ENCODE measurements at places on chromosomes 4 and X.

GRCh38 chr4:8748236-8748575 is 123.4 kb downstream of the HMX1 start:
- no peak for DNase-seq

GRCh38 chr4:14752341-14753046 is 249.8 kb upstream of the CPEB2 start:
- DNase-seq, result no peak

GRCh38 chr4:76725039-76725438 is 172.9 kb downstream of the SOWAHB start:
- no peak for DNase-seq

DNA sequence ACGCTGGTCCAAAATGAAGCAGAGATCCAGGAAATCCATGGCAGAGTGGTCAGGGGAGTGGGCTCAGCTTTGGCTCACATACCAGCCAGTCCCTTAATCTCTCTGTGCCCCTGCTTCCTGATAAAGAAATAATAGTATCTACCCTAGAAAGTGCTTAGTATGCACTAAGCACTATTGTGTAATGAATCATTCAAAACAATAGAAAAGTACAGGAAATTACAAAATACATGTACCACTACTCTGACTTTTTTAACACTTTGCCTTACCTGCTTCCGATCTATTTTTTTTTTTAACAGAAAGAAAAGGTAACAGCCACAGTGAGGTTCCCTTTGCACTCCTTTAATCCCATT is 49.9 kb downstream of the TBC1D9 start:
- DNase-seq, result no peak

DNA sequence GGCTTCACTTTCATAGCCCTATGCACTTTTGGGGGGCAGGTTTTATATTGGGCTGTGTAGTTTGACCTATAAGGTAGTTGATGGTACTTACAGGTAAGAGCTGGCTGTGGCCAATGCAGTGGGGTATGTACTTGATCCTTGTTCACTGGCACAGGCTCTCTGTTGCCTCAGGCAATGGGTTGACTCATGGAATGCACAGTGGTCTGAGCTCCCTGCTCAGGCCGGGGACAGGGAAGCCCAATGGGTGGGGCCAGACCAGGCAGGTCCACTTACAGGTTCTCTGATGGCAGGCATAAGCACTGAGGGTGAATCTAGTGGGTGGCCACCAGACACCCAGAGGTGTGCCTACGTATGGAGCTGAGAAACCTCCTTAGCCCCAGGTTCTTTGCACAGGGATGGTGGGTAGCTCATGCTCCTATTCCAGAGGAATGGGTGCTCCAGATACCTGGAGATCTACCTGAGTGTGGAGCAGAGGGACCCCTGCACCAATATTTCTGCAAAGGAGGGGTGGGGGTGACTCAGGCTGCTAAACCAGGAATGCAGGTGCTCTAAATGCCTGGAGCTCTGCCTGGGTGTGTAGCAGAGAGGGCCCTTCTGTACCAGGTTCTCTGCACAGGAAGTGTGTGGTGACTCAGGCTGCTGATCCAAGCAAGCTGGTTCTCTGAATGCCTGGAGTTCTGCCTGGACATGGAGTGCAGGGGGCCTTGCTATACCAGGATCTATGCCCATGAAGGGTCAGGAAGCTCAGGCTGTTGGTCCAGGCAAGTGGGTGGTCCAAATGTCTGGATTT is 52.3 kb downstream of the IL1RAPL2 start:
- DNase-seq, result no peak

- no peak for DNase-seq
Observed at GRCh38 chr4:76198411-76199237, 15.0 kb downstream of the SCARB2 start.

GRCh38 chrX:16319929-16320328 is 152.6 kb downstream of the MAGEB17 start:
- DNase-seq, result no peak

- peak; percentile 3 for DNase-seq
Observed at GRCh38 chrX:37783305-37783704, 3.4 kb downstream of the CYBB start.

GRCh38 chrX:16186380-16187007 is 19.2 kb downstream of the MAGEB17 start:
- DNase-seq, result no peak

GRCh38 chr4:107098401-107098800 is 62.3 kb upstream of the DKK2 start:
- no peak for DNase-seq

DNA sequence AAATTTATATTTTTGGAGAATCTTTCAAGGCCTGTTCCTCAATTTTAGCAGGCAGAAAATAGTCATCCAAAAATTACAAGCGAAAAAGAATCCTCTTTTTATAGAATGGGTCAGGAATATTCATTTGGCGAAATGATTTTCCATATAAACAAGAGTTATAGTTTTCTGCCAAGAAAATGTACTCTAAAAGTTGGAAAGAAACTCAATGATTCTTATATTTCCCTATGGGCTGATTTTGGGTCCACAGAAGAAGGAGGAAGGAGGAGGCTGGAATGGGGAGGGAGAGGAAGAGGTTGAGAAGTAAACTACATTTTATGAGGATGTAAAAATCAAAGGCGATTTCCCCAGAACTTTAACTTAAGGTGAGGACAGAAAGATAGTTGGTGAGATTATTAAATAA is 159.3 kb downstream of the DCAF12L1 start:
- DNase-seq, result no peak

- no peak for DNase-seq
Observed at GRCh38 chr4:76898385-76898692, 395 bp upstream of the SOWAHB start.

- DNase-seq, result no peak
Observed at GRCh38 chr4:8687083-8687482, 94.5 kb downstream of the CPZ start.

DNA sequence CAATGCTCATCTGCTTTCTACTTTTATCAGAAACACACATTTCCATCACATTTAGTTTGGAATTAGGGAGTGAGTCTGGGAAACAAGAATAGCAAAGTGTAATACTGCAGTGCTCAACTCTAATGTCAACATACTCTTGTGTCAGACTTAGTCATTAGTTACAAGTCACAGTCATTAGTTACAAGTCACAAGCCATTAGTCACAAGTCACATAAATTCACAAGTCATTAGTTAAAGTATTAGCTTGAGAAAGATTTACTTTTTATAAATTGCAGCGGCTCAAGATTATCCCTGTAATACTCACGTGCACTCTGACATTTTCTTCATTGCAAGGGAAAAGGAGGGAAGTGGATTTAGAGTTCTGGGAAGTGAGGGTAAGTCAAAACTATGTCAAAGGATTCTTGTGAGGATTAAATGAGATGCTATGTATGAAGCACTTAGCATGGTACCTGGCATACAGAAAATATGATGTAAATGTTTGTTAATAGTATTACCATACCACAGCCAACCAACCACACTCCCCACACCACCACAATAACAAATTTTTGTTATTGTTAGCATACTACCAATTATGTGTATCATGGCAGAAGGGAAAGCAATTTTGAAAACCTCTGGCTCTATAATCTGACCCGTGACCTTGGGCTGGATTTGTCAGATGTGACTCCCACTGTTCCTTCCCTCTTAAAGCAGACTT is 116.6 kb downstream of the ARHGAP24 start:
- no peak for DNase-seq

DNA sequence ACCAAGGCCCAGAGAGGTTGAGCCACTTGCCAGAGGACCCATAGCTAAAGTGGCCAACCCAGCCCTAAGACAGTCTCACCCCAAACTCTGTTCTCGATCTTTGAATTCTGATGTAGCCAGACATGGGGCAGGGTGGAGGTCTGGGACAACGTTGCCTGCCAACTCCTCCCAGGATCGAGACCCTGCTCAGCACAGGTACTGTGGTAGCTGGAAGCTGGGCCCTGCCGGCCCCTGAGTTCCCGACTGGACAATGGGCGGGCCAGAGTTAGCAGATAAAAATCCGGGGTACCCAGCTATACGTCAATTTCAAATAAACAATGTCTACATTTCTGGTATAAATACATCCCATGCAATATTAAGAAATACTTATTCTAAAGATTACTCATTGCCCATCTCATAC is 35.3 kb downstream of the ADRA2C start:
- no peak for DNase-seq

DNA sequence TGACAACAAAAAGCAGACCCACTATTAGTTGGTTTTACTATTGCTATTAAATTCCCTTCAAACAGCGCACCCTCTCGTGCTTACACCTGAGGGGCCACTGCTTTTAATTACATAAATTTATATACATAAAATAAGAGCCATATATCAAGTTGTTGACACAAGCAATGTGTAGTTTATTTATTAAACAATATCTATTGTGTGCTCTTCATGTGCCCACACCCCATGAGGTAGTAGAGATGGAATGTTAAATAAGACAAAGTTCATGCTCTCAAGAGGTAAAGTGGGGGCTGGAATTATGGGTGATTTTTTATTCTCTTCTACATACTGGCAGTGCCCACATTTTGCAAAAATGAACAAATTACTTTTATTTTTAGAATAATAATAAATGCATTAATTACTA is 47.3 kb downstream of the KCNIP4 start:
- no peak for DNase-seq

DNA sequence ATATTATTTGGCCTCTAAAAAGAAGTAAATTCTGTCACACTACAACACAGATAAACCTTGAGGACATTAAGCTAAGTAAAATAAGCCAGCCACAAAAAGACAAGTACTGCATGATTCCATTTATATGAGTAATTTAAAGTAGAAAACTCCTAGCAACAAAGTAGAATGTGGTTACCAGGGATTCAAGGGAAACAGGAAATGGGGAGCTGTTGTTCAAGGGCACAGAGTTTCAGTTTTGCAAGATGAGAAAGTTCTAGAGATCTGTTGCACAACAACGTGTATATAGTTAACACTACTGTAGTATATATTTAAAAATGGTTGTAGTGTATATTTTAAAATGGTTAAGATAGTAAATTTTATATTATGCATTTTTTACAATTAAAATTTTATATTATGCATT is 25.4 kb downstream of the SEC31A start:
- DNase-seq, result peak; percentile 68

GRCh38 chrX:68284281-68284904 is 148.9 kb downstream of the OPHN1 start:
- no peak for DNase-seq

DNA sequence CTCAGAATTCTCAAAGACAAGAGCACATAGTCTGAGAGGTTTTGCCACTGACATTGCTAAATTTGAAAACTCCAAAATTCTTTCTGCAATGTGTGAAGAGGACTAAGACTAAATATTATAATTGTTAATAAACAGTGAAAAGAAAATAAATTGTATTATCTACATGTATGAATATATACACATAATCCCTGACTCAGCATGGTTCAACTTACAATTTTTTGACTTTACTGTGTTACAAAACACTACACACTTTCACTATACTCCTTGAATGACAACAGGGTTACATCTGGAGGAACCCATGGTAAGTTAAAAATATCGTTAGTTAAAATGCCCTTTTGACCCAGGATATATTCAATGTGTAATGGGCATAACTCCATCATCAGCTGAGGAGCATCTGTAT is 2017.2 kb upstream of the TENM3 start:
- no peak for DNase-seq

DNA sequence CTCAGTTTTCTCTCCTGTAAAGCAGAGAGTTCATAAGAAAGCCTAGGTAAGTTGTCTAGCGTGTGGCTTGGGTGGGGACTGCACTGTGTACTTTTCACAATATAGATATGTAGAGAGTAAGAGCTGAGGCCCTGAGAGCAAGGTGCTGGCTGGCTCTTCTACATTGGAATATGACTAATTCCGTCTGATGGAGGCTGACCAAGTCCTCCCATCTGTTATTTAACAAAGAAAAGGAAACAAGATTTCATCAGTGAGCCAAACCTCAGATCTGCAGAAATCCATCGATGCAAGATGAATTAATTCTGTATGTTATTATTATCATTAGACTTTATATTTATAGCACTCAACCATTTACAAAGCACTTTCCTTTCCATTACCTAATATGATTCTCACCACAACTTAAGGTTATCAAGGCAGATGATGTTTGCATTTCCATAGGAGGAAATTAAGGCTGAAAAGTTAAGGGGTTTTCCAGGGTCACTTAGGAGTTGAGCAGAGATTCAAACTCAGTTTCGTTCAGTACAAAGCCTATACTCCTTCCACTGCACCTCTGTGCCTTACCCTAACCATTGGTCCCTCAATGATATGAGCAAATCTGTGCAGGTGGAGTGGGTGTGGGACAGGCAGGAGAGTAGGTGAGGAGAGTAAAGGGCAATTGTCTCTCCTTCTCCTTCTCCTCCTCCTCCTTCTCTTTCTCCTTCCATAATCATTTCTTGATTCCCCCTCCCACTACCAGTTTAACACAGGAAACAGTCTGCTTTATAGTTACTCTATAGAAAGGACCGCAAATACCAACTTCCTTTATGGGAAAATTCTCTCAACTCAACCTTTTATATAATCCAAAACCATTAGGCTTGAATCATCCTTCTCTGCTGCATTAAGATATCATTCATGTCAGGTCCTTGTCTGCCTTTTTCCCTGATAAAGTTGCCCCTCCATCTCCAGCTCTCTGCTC is 27.6 kb upstream of the SRD5A3 start:
- DNase-seq, result no peak

DNA sequence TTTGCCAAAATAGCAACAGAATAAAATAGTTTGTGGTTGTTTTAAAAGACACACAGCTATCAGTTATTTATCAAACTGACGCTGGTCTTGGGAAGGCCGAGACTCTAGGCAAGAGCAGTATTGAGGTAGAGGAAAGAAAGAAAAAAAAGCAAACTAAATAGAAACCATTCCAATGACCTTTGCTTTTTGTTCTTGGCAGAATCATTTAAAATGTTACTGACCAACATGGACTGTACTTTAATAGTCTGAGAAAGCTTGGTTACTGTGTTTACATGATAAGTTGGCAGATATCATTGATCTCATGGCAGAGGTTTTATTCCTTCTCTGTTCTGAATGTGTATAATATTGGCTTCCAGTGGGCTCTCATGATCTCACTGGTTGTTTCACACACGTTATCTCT is 11.9 kb downstream of the CWH43 start:
- DNase-seq, result no peak

- DNase-seq, result no peak
Observed at GRCh38 chr4:40238700-40239548, 42.1 kb downstream of the RHOH start.

DNA sequence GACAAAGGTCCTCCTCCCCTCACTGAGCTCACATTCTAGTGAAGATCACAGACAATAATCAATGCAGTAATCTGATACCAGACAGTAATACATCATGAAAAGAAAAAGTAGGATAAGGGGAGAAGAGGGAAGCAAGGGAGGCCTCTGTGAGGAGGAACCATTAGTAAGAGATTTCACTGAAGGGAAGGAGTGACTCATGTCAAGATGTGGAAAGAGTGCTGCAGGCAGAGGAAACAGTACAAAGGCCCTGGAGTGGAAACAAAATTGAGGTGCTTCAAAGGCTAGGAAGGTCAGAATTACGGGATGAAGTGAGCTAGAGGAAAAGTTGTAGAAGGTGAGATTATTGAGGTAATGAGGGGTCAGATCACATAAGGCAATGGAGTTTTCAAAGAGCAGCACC is 38.1 kb downstream of the LAMTOR3 start:
- peak; percentile 67 for DNase-seq

DNA sequence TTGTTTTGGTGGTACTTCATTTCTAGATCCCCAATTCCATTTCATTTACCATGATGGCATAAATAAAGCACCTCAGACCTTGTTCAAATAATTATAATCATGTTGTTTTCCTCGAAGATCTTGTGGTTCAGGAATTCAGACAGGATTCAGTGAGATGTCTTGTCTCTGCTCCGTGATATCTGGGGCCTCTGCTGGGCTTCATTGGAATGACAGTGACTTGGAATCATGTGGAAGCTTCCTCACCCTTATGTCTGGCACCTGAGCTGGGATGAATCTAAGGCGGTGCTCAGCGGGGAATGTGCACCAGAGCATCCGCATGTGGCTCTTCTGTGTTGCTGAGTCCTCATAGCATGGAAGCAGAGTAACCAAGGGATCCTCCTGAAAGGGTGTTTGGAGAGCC is 132.2 kb downstream of the VEGFC start:
- DNase-seq, result no peak
